ENCODE measurements at places on chromosomes 4 and X.

GRCh38 chrX:20517565-20517964, 250.9 kb upstream of the RPS6KA3 start:
- no peak for DNase-seq

GRCh38 chr4:86233681-86234080, 126.2 kb downstream of the MAPK10 start:
- DNase-seq: no peak

- no peak for DNase-seq
Measured at GRCh38 chr4:58274553-58274952, 1164.4 kb upstream of the IGFBP7 start.

- DNase-seq: no peak
Measured at GRCh38 chrX:148700021-148700420, 199.6 kb downstream of the AFF2 start.

DNA sequence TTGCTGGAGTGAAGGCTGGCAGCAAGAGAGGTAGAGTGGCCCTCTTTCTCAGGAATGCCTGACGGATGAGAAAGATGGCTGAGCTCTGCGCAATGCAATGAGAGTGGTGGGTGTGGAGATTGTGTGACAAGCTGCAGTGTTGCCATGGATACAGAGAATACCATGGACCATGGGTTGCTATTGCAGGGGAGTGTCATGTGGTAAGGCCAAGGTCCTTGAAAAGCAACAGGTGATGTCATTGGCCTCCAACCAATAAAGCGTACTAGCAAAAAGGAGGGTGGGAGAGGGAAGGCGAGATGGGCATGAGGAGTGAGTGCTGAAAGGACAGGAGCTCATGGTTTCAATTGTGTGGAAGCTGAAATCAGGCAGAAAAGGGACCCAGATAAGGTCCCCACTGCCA, 1.8 kb downstream of the PNMA5 start:
- no peak for DNase-seq

DNA sequence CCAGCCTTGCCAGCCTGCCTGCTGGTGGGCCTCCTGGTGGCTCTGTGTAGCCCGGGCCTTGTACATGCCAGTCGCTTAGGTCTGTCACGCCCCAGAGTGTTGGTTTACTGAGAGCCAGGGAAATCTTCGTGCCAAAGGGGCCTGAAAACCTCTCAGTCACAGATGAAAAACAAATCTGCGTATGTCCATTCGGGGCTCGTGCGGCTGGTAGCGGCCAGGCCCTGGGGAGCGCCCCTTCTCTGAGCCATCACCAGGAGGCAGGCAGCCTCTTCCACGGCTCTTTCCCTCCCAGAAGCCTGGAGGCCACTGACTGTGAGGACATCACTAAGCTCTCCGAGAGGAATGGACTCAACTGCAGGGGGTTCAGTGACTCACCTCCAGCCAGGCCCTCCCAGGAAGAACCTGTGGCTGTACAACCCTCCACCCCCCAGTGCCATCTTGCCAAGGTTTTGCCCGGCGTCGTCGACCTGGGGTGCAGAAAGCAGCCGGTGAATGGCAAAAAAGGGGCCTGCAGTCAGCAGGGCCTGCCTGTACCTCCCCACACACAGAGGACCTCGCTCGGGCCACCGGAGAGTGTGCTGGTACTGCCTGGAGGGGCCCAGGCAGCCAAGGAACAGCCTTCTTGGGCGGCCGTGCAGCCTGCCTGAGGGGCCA, 162.2 kb downstream of the BCOR start:
- no peak for DNase-seq

GRCh38 chrX:101368800-101369199, 17.2 kb downstream of the BTK start:
- DNase-seq: no peak

DNA sequence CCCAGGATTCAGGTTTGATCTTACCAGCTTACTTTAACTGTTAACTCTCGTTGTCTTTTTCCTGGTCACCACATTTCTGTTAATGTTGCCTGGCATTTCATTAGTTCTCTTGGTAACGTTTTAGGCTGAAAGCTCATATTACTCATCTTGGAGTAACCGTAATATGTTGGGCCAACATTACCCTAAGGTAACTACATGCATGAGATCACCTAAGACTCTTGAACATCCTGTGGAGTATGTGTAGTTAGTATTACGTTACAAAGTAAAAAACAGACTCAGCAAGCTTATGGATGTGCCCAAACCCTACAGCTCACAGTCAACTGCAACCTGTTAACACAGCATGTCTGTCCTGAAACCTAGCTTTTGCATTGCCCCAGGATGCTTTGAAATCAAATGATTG, 203.3 kb upstream of the HS3ST1 start:
- DNase-seq: no peak
